ENCODE measurements at places on chromosomes 5 and 9.

- DNase-seq: no peak
Measured at GRCh38 chr5:124088289-124089032, 576.5 kb downstream of the CSNK1G3 start.

- DNase-seq: no peak
Measured at GRCh38 chr9:76697554-76697953, 66.7 kb upstream of the PCA3 start.

GRCh38 chr9:4933177-4933576 is 51.9 kb upstream of the JAK2 start:
- DNase-seq: no peak

GRCh38 chr5:11903614-11904264 is 507 bp downstream of the CTNND2 start:
- no peak for DNase-seq

GRCh38 chr5:14603141-14603540 is 21.5 kb downstream of the OTULINL start:
- DNase-seq: no peak

DNA sequence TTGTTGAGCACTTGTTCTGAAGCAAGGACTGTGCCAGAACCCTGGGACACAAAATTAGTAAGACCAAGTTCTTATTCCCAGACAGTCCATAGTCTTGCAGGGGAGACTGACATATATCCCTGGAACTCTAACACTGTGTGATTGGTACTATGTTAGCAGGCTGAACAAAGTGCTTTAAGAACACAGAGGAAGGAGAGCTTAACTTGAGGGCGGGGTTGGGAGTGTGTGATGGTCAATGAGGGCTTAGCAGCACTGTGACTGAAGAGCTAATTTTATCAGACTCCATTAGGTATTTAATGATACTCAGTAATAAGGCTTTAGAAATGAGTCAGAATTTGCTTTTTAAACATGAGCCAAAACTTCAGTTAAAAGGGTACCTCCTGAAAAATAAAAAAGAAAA is 14.9 kb upstream of the SPATA24 start:
- DNase-seq: no peak
